ENCODE measurements at places on chromosomes 12 and 14. TPM values are rescaled to one million over a fixed set of nuclear protein-coding genes. Genes with fewer than 3 reads are reported as not detected.

The SLC38A4 gene
- total RNA-seq = not detected

The KRT71 gene
- not detected for total RNA-seq

The CNTN1 gene
- total RNA-seq = not detected

The KRT74 gene
- total RNA-seq = not detected

The ZC2HC1C gene
- 1.2 TPM for total RNA-seq

The LPAR5 gene
- total RNA-seq = 4.1 TPM
